ENCODE measurements at places on chromosomes 5 and 9.

GRCh38 chr9:37984672-37985611, 81.0 kb upstream of the SLC25A51 start:
- DNase-seq: no peak

DNA sequence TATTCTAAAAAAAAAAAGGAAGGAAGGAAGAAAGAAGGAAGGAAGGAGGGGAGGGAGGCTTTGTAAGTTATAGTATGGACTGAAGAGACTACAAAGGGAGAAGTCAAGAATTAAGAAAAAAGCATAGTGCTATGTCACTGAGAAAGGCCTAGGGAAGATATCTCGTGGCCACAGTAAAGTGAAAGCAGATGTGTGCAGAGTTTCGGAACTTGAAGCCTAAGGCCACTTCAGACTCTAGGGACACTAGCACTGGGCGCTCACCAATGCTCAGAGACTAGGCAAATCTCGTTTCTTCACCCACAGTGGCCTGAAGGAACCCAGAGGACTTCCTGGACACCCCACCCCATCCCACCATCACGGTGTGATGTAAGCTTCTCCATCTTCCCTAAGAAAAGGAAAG, 181.4 kb upstream of the TRPM3 start:
- no peak for DNase-seq

DNA sequence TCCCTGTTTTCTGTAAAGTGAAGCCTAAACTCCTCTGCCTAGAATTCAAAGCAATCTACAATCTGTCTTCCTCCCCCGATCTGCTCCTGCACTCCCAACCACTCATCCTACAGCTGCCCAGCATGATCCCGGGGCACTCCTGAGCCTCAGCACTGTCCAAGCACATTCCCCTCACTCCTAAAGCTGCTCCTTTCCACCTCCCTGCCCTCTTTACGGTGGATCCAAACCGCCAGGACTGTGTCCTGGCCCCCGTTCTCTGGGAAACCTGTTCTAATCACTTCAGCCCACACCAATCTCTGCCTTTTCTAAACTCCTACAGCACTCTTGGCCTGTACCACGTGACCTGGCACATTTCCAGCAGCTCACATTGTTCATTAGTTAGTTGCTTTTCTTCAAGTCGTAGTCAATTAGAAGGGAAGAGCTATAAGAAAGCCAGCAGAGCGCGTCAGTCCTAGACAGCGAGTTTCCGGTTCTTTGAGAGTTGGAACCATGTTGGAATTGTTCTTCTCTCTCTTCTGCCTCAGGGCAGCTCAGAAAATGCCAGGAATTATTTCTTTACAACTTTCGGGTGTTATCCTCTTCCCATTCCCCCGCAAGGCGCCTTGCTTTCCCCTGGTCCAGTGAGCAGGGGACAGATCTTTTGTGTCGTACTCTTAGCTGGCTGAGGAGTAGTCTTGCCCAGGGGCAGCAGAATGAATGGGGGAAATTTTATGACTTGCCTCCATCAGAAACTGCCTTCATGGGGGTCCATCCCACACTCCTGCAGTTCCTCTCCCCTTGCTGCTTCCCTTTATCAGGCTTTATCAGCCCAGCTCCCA, 60.7 kb downstream of the NRG2 start:
- DNase-seq: no peak

- DNase-seq: no peak
These were observed 58.0 kb upstream of the JAK2 start for GRCh38 chr9:4927043-4927471.

DNA sequence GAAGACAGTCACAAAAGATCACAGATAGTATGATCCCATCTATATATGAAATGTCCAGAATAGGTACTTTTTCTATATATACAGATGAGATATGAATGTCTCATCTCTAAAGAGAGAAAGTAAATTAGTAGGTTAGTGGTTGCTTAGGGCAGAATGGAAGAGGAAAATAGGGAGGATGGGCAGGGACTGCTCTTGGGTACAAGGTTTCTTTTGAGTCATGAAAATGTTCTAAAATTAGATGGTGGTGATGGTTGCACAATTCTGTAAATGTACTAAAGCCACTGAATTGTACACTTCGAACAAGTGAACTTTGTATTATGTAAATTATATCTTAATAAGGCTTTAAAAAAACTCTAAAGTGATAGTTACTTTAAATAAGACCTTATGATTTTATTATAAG, 59.6 kb upstream of the GRAMD2B start:
- no peak for DNase-seq

- no peak for DNase-seq
These were observed 42.0 kb downstream of the THBS4 start for GRCh38 chr5:80077051-80077714.

- DNase-seq: no peak
These were observed 51.4 kb downstream of the PPIC start for GRCh38 chr5:122985006-122985700.

DNA sequence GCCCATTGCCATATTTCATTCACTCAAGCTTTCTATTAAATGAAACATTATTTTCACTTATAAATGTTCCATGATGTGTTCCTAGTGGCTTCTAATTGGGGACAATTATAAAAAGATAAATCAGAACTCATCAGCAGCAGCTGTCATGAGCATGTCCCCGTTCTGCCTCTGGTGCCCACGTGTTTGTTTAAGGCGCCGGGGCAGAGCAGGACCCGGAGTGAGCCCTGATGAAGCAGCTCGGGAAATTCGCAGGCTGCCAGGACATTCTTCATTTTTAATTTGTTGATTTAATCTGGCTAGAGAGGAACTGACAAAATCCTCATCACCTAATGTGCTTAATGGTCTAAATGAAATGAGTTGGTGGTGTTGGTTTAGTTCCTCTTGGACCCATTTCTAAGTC, 475.0 kb downstream of the CTNND2 start:
- no peak for DNase-seq

DNA sequence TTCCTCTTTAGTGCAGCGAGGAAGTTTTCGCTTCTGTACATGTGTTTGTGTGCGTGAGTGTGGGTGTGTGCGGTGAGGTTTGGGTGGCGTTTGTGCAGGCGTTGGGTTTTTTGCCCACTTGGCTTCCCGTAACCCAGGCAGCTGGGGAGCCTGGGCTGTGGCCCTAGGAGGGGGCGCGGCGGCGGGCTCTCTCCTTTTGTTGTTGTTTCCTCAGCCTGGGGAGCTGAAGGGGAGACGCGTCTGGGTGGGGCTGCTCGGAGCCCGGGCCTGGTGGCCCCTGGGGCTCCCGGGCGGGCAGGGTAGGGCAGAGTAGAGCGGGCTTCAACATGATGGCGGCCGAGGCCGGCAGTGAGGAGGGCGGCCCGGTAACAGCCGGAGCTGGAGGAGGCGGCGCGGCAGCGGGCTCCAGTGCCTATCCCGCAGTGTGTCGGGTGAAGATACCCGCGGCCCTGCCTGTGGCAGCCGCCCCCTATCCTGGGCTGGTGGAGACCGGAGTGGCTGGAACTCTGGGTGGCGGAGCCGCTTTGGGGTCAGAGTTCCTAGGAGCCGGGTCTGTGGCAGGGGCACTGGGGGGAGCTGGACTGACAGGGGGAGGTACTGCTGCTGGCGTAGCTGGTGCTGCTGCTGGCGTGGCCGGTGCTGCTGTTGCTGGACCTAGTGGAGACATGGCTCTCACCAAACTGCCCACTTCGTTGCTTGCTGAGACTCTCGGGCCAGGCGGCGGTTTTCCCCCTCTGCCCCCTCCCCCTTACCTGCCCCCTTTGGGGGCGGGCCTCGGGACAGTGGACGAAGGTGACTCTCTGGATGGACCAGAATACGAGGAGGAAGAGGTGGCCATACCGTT, 665 bp downstream of the RASA1 start:
- peak; percentile 39 for DNase-seq

- no peak for DNase-seq
These were observed 78.0 kb downstream of the F2RL2 start for GRCh38 chr5:76545184-76545583.

DNA sequence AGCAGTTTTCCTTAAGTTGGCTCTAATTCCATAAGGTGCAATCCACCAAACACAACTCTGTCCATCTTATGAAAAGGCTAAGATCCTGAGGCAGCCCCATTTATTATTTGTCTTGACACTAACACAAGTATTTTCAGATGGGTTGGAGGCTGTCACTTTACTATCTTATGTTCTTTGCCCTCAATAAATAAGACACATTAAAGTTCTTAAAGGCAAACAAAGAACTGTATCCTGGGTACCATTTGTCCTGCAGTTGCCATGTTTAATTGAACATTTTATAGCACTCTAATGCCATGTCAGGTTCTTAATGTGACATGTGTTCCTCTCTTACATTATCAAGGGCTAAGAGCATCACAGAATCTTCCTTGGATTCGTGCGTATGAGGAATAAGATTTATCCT, 189.5 kb upstream of the SNX2 start:
- no peak for DNase-seq

GRCh38 chr5:113217619-113218184, 217.1 kb downstream of the TSSK1B start:
- no peak for DNase-seq

DNA sequence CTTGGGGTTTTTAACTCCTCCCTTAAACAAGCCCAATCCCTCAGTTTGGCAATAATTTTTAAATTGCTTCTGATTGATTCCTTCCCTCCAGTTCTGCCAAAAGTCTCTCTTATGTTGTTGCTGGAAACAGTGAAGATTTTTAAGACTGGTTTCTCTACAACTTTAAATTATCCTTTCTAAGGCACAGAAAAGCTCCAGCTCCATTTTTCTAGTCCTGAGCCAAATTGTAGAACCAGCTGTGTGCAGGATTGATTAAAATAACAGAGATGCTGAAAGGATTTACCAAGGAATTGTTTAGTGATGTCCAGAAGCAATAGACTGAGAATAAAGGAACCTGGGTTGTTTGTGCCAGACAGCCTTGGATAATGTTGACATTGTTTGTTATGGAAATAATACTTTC, 111.3 kb downstream of the NUDT12 start:
- no peak for DNase-seq

- DNase-seq: no peak
These were observed 6.8 kb downstream of the CA9 start for GRCh38 chr9:35680331-35681105.

DNA sequence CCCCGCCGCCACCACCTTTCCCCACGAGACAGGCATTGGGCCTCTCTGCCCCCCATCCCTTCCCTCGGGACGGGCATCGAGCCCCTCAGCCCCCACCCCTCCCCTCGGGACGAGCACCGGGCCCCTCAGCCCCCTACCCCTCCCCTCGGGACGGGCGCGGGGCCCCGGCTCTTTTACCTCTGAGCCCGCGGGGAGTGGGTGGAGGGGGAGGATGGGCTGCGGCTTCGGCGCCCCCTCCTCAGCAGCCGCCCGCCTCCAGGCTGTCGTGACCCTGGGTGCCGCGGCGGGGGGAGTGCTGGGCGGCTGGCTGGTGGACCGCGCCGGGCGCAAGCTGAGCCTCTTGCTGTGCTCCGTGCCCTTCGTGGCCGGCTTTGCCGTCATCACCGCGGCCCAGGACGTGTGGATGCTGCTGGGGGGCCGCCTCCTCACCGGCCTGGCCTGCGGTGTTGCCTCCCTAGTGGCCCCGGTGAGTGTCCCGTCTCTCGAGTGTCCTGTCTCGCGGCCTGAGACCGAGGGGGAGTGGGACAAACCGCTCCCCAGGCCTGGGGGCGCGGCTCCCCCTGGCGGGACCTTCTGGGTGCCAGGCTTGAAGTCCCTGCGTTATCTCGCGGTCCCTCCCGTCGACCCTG, 791 bp downstream of the SLC2A8 start:
- no peak for DNase-seq

GRCh38 chr5:138606378-138607064, 31.3 kb upstream of the HSPA9 start:
- DNase-seq: no peak

DNA sequence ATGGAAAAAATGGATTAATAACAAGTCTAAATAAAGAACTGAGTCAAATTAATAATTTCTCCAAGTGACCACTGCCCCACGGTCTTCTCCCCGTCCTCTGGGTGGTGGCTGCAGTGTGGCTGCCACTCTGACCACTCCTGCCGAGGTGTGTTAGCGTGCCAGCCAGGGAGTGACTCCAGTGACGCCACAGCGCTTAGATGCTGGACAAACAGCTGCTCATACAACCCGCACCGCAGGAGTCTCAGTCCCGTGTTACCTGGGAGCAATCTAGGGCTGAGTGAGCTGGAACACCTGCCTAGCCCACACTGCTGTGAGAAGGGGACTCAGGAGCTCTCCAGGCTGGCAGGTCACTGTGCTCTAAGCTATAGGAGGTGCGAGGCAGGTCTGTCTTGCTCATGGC, 10.2 kb downstream of the MAPK9 start:
- DNase-seq: no peak

GRCh38 chr5:135979510-135979909, 24.7 kb upstream of the LECT2 start:
- no peak for DNase-seq

DNA sequence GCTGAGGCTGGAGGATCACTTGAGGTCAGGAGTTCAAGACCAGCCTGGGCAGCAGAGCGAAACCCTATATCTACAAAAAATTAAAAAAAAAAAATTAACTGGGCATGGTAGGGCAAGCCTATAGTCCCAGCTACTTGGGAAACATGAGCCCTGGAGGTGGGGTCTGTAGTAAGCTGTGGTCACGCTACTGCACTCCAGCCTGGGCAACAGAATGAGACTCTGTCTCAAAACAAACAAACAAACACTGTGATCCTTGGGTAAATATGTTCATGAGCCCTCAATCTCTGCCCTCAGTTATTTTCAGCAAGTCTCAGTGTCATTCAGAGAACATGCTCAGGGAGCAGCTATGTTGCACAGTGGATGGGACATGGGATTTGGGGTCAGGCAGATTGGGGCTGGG, 76.2 kb downstream of the PTTG1 start:
- no peak for DNase-seq

DNA sequence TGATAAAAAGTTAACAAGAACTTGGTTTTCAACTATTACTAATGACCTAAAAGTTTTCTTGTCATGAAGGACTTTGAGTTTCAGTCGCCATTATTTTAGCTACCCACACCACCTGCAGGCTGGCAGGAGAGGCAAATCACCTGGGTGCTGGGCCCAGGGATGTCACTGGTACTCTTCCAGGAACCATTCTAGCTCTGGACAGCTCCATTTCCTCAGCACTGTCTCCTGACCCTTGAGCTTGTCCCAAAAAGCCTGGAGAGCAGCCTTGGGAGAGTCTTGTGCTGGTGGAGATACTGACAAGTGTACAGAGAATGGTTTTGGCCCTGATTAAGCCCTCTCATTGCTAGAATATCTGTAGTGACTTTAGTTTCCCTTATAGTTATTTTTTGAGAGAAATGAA, 1924.1 kb upstream of the WWC1 start:
- no peak for DNase-seq

Measured in stimulated activated CD8-positive, alpha-beta memory T cell treated with anti-CD3 and anti-CD28 coated beads, Interleukin-4, amount 100 ng/mL, for 1 hour (primary cell).